ENCODE measurements at places on chromosomes 13 and 19.

- no peak for DNase-seq
Observed at GRCh38 chr19:33089010-33089409, 8.0 kb downstream of the GPATCH1 start.

DNA sequence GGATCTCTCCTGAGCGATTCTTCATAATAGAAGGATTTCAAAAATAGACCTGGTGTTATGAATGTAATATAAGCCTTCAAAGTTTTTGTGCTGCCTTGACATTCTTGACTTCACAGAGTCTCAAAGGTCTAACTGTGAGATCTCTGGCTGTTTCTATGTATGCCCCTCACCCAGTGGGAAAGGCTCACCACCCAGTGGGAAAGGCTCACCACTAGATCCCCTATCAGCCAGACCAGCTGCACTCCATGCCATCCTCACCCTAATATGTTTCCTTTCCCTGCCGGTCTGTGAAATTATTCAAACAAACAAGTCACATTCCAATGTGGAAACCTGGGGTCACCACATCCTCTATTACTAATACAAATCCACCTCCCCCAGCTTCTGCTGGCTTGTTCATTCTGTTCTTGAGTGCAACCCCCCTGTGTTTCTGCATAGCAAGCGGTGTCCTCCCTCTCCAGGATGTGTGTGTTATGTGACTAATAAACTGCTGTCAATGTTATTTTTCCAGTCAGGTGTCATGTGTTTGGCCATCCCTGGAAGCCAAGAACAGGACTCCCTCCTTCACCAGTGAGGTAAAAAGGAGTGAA is 13.8 kb upstream of the SLITRK1 start:
- DNase-seq, result peak; percentile 66

DNA sequence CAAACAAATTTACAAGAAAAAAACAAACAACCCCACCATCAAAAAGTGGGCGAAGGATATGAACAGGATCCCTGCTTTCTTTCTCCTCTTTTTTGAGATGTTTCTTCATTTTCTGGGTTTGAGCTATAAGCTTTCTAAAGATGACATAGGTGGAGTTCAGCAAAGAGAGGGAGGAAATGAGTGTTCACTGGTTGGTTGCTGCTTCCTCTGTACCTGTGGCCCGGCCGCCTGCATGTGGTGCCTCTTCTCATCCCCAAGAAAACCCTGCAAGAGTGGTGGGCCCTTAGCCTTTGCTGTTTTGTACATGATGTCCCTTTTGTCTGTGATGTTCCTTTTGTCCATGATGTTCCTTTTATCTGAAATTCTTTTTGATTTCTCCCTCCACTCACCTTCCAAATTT is 178.4 kb upstream of the SERP2 start:
- no peak for DNase-seq

GRCh38 chr13:42334329-42334706 is 62.4 kb downstream of the AKAP11 start:
- no peak for DNase-seq

GRCh38 chr19:7461841-7462629 is 26.8 kb downstream of the PEX11G start:
- DNase-seq, result no peak

- no peak for DNase-seq
Observed at GRCh38 chr13:99421271-99421670, 80.0 kb upstream of the TM9SF2 start.

- no peak for DNase-seq
Observed at GRCh38 chr19:8452446-8453123, 7.8 kb downstream of the HNRNPM start.

- no peak for DNase-seq
Observed at GRCh38 chr13:25992076-25992475, 59.7 kb downstream of the SHISA2 start.

DNA sequence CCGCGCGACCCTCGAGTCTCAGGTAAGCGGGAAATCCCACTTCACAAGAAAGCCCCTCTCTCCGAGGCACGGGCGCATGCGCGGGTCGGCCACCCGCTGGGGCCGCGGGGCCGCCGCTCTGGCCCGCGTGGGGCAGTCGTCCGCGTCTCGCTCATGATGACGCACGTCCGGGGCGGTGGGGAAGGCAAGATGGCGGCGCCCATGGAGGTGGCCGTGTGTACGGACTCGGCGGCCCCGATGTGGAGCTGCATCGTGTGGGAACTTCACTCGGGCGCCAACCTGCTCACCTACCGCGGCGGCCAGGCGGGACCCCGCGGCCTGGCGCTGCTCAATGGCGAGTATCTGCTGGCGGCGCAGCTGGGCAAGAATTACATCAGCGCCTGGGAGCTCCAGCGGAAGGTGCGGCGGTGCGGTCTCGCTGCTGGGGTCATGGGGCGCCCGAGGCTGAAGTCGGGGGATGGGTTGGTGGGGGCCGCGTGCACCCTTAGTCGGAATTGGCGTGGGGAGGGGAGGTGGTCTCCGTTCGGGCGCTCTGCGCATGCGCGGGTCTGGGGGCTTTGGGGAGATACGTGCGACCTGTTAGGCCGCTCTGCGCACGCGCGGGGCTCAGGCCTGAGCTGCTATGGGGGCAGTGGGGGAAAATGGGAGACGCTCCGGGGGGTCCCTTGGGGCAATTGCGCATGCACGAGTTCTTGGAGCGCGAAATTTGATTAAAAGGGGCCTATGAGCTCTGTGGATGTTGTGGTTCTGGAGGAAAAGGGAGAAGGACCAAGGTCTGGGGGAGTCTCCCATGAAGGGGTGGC is at the start of gene WDR18:
TSS of gene WDR18 (plus strand) at position 181 of the 803 bp plus-strand sequence. CDS start at position 190, 9 bp downstream.
- DNase-seq, result peak; percentile 89

DNA sequence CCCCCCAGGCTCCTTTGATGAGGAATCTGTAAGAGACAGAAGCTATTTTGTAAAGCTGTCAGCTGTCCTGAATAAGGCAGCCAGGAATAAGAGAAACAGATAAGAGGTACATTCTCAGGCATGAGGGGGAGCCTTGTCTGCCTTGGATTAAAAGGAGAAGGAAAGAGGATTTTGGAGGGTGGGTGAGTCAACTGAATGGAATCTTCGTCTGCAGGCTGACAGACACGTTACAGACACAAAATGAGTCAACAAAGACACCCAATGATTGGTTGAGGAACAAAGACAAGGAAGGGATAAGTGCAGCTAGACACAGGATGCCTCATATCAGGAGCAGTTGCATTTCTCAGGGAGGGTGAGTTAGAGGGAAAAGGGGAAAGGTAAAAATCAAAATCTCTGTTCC is 162.5 kb downstream of the OLFM4 start:
- DNase-seq, result no peak

GRCh38 chr13:59991395-59991794 is 172.3 kb downstream of the DIAPH3 start:
- DNase-seq, result no peak
